Neural progenitor cell (in vitro differentiated cells): ENCODE measurements at places on chromosomes 3 and 15. TPM values are rescaled to one million over a fixed set of nuclear protein-coding genes. Genes with fewer than 3 reads are reported as not detected.

- DNase-seq = no peak
These were observed 189.7 kb downstream of the SHQ1 start for GRCh38 chr3:72658466-72659100.

GRCh38 chr3:117059956-117060270 lies 350.3 kb downstream of the TUSC7 start:
- DNase-seq = no peak

- DNase-seq = no peak
These were observed 35.9 kb downstream of the SAXO2 start for GRCh38 chr15:82298520-82298919.

DNA sequence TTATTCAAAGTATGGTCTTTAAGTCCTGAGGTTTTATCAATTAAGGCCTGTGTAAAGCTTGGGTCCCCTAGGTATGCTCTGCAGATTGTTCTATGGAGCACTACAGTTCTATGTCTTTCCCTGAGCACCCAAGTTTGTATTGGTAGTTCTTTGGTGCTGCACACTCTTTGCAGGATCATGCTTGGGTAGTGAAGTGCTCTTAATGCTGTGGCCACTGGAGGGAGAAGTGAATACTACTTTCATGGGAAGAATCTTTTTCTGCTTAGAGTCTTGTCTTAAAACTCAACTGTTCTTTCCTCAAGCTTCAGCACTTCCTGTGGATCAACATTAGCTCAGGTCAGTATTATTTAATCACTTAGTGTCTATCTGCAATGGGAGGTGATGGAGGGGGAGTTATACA lies 93.6 kb upstream of the CFAP20DC start:
- DNase-seq = no peak

DNA sequence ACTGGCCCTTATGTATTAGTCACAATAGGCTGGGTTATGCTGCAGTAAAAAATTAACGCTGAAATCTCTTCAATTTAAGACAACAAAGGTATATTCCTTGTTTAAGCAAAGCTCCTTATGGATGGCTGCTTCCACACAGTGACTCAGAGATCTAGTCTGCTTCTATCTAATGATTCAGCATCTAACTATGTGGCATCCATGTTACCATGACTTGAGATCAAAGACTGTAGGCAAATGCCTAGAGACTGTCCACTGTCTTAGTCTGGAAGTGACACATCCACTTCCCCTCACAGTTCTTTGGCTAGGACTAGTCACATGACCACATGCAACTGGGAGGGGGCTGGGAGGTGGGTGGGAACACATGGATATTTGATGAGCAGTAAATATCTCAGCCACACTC lies 61.3 kb upstream of the PSMD6 start:
- DNase-seq = no peak

- DNase-seq = no peak
These were observed 59.6 kb downstream of the MGLL start for GRCh38 chr3:127762787-127763105.

TBCCD1 gene
- total RNA-seq = 16.8 and 21.1 TPM in 2 replicates

DNA sequence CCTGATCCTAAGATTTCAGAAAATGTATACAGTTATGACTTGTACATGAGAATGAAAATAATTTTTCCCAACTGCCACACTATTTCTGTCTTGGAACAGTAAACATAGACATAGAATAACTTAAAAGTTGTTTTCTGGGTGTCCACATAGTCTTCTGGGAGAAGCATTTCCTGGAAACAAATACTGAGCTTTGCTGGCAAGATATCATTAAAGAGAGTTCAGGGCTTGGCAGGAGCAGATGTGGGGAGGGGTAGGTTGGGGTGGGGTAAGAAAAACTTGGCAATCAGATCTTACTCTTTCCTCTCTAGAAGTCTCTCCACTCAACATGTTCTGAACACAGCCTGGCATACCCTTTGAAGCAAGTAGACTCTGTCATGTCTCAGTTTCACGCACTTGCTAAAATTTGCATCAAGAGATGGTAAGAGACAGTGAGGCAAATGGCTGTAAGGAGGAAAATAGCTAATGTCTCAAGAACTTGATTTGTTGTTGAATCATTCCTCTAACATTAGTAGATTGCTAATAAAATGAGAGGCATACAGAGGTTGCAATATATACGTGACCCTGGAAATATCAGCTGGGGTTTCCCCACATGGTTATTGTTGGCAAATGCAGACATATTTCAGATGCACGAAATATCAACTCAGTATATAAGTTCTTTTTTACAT lies 27.3 kb upstream of the ABI3BP start:
- no peak for DNase-seq
